ENCODE measurements at places on chromosomes 1 and 21.

DNA sequence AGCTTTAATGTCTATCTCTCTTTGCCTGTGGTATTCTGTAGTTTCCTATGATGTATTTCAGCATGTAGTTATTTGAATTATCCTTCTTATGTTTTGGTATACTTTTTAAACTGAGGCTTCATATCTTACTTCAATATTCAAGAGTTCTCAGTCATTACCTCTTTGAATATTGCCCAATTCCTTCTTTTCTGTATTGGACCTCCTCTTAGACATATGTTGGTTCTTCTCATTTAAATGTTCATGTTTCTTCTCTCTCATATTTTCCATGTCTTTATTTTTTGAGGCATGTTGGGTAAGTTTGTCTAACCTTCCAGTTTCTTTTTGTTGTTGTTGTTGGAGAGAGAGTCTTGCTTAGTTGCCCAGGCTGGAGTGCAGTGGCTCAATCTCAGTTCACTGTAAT, 140.6 kb downstream of the MRPS6 start:
- no peak for DNase-seq

GRCh38 chr1:180816132-180816531, 96.6 kb upstream of the KIAA1614 start:
- DNase-seq: no peak

- no peak for DNase-seq
These were observed 865 bp downstream of the ADPRS start for GRCh38 chr1:36089393-36090121.

GRCh38 chr1:21278860-21279845, 11.1 kb downstream of the ECE1 start:
- no peak for DNase-seq

DNA sequence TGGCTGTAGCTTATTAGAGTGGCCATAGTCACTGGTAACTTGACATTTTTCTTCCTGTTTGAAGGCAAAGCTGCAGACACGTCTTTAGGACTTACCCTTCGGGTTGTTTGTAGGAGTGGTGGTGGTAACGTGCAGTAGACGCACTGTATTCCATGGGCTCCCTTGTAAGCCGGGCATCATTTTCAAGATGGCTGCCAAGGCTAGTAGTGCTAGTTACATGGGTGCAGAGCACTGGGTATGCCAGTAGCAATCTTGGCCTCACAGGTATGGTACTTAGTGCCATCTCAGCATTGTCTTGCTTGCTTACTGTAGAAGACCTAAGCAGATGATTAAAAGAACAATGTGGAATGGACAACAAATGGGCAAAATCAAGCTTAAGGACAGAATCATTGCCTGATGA, 1.9 kb downstream of the YBX1 start:
- DNase-seq: no peak

DNA sequence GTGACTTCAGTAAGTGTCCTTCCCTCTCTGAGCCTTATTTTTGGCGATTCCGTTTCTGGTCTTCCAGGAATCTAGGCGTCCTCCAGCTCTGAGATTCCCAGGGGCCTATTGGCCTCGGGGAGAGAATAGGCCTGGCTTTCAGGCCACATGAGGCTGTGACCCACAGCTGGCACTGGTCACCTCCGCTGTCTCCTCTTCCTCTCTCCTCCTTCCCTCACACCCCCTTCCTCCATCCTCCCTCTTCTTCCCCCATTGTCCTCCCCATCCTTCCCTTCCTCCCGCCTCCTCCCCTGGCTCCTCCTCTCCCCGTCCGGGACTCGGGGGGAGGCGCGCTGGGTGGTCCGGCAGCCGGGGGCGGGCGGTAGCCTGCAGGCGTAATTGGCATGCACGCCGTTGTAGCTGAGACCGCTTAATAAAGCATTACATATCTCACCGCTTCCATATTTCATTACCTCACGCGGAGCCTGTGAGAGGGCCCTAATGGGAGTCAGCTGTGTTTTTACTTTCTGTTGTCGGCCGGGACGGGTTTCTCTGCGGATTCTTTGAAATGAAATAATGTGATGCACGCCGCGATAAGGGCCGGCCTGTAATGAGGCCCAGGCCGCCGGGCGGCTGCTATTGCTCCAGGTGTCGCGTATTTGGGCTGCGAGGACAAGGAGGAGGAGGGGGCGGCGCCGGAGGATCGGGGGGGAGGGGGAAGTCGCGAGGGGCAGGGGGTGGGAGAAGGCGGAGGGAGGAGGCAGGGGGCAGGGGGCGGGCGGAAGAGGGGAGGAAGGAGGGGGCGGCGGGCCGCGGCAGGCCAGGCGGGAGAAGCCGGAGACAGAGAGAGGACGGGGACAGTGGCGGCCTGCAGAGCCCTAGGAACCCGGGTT, 95.3 kb downstream of the FOXD2 start:
- DNase-seq: no peak

DNA sequence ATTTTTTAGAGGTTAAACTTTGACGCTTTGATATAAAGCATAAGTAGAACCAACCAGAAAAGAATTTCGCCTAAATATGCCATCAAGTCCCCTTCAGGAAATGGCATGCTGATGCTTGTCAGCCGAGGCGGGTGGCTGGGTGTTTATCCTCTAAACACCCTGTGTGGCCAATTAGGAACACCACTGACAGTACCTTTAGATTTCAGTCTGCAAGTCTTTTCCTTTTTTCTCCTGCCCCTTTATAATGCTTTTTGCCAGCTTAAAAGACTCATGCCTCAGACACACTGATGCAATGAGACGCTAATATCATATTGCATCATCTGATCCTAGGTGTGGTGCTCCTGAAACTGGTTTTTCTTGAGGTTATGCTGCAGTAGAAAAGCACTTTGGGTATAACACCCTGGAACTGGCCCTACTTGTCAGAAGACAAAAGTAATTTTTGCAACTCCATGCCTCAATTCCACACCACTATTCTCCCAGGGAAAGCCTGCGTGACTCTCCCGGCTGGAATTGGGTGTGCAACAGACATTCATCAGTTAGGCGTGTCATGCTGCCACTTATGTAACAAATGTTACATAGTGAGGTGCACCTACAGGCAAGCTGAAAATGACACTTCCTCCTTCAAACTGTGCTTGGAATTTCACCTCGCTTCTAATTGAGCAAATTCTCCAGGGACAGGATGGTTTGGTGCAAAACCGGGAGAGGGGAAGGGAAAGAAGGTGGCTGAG, 2.0 kb upstream of the RCC2 start:
- no peak for DNase-seq

GRCh38 chr1:57518496-57518895, 94.6 kb upstream of the DAB1 start:
- no peak for DNase-seq

DNA sequence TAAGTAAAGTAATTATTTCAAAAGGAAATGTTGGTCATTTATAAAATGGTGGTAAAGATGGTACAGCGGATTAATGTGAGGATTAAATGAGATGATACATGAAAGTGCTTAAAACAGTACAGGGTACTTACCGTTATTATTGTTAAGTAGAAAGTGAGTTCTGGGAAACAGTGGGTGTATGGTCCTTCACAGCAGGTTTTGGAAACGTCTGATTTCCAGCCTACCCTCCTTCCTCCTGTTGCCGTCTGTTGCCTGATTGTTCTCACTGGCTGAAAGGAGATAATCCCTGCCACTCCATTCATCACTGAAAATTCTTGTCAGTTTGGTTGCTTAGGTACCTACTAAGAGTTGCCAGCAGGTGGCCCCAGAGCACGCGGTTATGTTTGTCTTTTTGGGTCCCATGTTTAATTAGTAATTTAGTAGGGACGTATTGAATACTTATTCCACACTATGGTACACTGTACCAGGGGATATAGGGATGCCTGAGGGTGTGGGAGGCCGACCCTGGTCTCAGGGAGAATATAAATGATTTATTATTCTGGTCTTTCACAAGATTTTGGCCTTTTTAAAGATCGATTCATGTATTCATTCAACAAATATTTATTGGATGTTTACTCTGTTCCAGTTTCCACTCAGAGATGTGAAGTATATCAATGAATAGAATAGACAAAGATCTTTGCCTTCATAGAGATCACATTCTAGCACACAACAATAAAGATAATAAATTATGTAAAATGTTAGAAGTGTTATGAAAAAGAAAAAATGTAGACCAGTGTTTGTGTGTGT, 30.8 kb upstream of the RPTN start:
- no peak for DNase-seq

DNA sequence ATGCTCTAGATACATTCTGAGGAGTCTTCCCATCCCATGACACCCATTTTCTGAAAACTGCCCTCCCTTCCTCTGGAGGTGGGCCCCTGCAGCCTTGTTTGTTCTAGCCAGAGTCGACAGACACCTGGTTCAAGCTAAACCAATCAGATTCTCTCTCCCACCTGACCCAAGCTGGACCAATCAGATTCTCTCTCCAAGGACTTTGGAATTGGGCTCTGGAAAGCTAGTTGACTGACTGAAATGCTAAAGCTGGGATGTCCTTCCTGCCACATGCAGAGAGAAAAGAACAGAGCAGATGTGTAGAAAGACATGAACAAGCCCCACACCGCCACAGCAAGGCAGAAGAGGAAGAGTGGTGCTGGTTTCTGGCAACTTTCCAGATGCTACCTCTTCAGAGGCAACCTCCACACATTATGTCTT, 24.6 kb downstream of the ASAP3 start:
- no peak for DNase-seq

DNA sequence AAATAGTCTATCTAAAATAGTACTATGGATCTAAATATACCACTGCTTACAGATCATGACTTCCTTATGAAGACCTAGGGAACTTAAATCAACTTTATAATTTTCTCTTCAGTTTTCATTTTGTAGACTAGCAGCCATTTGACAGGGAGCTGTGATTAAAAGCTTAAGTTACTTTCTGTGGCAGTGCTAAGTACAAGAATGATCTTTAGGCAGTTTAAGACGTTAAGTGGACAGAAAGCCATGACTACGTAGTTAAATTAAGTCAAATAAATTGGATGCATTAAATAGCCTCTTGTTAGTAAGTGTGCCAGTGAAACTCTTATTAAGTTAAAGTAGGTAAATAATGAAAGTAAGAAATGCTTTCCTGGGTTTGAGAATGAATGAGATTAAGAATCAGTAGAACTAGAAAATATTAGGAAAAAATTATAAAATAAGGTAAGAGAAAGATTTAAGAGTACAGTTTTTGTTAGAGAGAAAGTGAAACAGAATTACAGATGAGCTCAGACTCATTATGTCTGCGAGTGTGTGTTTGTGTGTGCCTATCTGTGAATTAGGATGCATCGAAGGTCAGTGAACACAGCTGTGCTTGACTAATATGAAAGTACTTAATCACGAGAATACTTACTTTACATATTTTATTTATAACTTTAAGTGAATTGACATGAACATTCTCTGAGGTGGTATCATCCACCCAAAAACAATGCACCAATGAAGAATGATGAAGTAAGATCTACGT, 336.9 kb downstream of the KCNT2 start:
- no peak for DNase-seq

DNA sequence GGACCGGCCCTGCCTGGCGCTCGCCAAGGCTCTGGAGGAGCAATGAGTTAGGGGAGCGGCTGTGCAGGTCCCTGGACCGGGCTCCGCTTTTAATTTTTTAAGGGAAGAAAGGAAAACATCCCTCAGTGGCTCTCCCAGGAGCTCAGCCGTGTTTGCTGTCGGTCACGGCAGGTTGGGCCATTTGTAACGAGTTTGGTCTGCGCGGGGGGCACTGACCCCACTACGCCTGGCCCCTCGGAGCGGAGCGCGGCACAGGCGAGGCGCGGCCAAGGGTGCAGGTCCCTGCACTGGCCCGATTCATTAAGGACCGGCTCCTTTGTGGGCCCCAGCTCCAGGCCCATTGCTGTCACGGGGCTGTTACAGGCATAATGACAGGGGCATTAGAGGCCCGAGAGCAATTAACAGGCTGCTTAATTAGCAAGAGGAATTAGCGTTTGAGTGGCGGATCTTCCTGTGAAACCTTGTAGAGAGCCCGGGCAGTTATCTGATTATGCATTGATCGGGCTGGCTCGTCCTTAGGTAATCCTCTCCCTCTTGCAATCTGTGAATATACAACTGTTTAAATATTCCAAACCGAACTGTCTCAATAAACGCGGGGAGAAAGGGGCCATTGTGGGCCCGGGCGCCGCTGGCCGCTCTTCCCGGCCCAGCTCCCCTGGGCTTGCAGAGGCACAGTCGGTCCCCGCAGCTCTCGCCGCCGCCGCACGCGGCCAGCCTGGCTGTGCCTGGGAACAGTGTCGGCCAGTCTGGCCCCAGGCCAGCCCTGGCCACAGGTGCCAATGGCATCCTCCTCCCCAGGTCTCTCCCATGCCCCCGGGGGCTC, 56.8 kb downstream of the PRDM16 start:
- DNase-seq: no peak

DNA sequence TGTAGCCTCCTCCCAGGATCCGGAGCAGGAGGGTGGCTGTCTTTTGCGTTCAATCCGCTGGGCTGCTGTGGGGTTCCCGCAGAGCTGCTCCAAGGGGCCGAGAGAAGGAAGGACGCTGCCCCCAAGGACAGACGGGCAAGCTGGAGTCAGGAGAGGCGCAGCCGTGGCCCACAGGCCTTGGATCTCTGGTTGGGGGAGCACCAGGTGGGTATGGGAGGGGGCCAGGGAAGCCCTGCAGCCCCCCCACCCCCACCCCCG, 15.9 kb upstream of the SKI start:
- DNase-seq: no peak

- no peak for DNase-seq
These were observed 1.7 kb downstream of the CDC14A start for GRCh38 chr1:100353988-100354387.

GRCh38 chr1:153428073-153428638, 11.8 kb downstream of the S100A7A start:
- DNase-seq: no peak

DNA sequence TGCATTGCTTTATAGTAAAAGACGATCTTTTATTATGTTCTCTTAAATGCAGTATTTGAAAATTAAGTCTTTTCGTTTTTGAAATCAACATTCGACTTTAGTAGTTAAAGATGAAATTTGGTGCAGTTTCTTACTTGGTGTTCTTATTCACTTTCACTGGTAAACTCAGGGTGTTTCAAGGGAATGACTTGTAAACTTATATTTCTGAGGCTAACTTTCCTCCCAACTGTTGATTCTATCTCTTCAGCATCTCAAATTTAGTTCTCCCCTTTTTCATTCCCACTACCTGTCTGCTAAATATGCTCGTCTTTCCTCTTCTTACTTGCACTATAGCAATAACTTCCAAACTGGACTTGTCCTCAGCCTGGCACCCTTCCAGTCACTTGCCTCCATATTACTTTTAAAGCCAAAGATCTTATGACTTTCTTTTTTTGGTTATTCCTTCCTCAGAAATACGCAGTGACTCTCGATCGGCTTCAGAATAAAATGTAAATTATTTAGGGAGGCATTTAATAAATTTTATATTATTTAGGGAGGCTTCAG, 988 bp downstream of the SLC35A3 start:
- DNase-seq: no peak

- no peak for DNase-seq
These were observed 45.2 kb downstream of the CAMK2N1 start for GRCh38 chr1:20440785-20441200.

DNA sequence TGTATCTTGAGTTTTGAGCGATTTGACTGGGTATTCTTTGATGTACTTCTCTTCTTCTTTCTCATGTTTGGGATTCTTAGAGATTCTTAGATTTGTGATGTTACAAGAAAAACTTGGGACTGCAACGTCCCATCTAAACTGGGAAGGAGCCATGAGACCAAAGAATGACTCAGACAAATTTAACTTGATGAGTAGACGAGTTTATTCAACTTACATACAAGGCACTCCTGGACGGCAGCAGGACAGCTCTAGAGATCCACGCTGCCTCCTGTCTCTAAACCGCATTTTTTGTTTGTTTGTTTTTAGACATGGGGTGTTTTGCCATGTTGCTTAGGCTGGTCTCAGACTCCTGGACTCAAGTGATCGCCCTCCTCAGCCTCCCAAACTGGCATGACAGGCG, 137.1 kb downstream of the PIK3R3 start:
- DNase-seq: no peak

GRCh38 chr1:37931102-37931360, 15.8 kb downstream of the INPP5B start:
- no peak for DNase-seq

All from cortex of kidney (tissue), 1 donor.